ENCODE measurements at places on chromosomes 2 and 18.

- DNase-seq = no peak
Measured at GRCh38 chr2:12032975-12033374, 286.5 kb downstream of the LPIN1 start.

DNA sequence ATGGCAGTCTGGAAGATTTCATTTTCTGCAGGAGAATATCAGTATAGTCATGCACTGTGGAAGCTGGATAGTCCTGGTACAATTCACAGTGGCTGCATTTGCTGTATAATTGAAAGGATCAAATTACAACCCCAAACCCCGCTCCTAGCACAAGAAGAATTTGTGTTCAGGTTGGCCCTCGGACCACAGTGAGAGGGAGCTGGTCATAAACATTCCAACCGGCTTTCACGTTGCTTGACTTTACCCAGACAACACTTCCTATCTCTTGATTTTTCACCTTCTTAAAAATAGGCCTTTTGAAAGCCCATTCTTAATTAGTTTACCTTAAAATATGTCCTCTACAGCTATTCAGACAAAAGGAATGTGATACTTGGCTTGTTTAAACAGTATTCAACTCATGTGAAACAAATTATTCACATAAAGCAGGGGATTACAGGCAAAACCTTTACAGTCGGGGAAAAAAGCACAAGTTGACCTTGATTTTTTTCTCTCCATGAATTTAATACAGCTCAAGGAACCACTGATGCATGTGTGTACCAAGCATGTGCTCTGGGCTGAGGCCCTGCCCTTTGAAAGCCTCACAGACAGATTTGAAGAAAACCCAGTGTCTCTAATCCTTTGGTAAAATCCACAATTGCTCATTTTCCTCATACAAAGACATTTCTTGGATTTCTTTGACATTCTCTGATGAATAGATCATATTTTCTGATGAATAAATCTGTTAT is 143.0 kb upstream of the SOX11 start:
- DNase-seq = no peak

DNA sequence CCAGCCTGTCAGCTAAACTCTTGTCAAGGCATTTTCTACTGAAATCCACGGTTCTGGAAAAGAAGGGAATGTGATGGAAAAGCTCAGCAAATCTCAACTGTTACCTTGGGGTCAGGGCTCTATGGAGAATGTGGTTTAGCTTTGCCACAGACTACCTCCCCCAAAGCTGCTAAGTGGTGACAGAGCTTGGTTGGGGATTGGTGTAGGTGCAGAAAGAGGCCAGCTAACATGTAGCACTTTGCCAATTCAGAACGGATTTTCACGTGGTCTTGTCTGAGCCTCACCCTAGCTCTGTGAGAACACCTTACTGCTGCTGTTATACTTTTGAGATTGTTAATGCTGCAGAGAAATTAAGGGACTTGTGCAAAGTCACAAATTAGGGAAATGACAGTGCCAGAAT is 331.1 kb downstream of the RND3 start:
- no peak for DNase-seq

- DNase-seq = no peak
Measured at GRCh38 chr2:207993151-207993763, 32.1 kb downstream of the PLEKHM3 start.

DNA sequence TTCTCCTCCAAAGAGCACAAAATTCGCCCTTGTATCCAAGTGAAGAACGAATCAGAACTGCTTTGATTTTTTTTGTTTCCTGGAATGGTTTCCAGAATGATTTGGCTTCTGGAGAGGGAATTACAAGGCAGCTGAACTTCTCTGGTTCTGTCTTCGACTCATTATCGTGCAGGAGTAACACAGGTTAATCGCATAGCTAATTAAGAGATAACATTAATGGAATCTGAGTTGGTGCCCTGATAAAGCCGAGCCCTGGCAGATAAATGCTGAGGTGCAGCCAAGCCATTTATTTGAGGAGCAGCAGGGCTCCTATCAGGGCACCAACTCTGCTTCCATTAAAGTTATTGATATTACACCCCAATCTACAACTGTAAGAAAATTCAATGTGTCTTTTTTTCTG is 433.7 kb downstream of the ZNF521 start:
- DNase-seq = no peak

DNA sequence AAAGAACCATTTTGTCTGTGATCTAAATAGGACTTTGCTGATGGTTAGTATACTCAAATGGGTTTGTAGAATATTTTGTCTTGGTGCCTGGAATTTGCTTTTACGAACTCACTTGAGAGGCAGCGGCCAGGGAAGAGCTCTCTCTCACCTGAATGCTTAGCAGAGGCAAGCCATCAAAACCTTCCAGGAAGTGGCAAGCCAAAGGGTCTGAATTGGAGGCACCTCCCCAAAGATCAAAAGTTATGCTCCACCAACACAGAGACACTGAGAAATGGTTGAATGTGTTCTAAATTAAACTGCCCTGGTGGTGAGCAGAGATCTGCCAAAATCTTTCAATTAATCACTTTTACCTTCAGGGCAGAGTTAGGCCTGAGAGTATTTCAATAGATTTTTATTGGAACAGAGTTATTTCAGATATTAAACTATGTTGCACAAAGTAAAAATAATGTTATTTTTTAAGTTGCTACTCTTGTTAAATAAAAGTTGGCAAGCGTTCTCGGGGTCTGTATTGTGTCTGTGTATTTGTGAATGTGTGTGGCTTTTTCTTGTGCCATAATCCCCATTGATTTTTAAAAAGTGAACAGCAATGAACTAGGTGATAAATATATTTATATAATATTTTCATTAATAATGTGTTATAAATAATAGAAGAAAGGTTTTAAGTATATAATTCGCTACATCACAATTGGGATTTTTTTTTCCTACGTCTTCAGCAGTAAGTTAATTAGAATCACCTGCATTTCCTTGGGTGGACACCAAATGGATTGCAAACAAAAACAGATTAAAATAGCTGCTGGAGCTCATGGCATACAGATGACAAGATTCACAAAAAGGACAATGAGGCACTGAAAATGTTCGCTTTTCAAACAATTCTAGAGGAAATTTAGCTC is 416.1 kb downstream of the ARHGAP15 start:
- no peak for DNase-seq

- no peak for DNase-seq
Measured at GRCh38 chr18:76467371-76468190, 27.5 kb downstream of the ZNF516 start.

DNA sequence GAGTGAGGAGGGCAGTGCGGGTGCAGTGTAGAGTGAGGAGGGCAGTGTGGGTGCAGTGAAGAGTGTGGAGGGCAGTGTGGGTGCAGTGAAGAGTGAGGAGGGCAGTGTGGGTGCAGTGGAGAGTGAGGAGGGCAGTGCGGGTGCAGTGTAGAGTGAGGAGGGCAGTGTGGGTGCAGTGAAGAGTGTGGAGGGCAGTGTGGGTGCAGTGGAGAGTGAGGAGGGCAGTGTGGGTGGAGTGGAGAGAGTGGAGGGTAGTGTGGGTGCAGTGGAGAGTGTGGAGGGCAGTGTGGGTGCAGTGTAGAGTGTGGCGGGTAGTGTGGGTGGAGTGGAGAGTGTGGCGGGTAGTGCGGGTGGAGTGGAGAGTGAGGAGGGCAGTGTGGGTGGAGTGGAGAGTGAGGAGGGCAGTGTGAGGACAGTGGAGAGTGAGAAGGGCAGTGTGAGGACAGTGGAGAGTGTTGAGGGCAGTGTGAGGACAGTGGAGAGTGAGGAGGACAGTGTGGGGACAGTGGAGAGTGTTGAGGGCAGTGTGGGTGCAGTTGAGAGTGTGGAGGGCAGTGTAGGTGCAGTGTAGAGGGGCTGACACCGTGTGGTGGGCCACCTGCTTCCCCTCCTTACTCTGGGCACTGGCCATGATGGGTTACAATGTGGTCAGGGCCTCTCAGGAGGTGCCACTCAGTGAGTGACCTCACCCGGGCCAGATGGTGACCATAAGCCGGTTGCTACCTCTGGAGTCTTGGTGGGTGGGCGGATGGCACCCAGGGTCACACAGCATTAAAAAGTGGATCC is 28.5 kb downstream of the INPP4A start:
- no peak for DNase-seq

- DNase-seq = no peak
Measured at GRCh38 chr2:79782576-79783452, 270.0 kb downstream of the CTNNA2 start.

DNA sequence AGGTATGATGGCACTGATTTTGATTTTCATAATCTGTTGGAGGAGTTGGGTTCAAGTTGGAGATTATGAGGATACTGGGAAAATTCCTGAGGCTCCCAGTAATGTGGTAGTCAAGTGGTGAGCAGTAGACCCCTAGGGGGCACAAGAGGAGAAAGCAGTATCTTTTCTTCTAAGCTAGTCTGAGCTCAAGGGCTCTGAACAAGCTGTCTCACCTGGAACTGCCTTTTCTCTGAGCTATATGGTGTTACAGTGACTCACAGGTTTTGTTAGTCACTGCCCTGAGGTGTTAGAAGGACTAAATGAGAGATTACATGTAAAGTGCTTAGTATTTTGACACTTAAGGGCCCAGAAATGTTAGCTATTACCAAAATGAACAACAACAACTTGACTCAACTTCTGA is 42.2 kb downstream of the CD302 start:
- DNase-seq = no peak

DNA sequence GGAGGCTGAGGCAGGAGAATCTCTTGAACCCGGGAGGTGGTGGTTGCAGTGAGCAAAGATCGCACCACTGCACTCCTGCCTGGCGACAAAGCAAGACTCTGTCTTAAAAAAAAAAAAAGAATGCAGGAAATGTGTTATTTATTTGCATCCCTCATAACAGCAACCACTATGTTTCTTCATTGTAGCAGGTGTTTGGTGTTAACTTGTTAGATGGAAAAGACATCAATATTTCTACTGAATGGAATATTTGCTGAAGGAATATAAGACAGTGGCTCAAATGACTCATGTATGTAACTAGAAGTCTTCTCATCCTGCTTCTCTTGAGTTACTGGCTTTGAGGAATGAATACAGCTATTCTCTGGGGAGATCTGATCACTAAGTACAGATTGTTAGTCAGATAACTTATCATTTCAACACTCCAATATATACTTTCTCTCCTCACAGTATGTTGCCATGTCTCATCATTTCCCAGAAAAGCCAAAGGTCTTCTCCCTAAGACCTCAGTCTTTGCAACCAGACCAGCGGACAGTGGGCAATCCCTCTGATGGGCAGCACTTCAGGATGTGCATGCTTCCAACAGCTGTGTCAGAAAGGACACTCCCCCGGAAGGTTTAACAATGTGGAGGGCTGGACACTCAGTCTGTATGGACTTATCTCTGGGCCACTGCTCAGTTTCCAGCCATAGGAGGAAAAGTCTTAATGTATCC is 104.4 kb upstream of the STK17B start:
- DNase-seq = no peak

- DNase-seq = no peak
Measured at GRCh38 chr18:79952456-79952995, 1.1 kb upstream of the SLC66A2 start.

DNA sequence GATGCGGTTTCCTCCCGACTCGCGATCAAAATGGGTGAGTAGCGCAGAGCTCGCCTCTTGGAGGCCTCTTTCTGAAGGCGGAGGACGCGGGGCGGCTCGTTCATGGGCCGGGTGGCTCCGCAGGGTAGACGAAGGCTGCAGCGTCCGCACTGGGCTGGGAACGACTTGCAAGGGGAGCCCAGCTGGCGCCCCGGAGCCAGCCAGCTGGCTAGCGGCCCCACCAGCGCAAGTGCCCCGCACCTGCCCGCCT is 328 bp upstream of the PASK start:
- DNase-seq = no peak
